NCI-H524 treated with DMSO at 0.1 percent for 48 hours (cell line): ENCODE measurements at places on chromosomes 1 and 21.

DNA sequence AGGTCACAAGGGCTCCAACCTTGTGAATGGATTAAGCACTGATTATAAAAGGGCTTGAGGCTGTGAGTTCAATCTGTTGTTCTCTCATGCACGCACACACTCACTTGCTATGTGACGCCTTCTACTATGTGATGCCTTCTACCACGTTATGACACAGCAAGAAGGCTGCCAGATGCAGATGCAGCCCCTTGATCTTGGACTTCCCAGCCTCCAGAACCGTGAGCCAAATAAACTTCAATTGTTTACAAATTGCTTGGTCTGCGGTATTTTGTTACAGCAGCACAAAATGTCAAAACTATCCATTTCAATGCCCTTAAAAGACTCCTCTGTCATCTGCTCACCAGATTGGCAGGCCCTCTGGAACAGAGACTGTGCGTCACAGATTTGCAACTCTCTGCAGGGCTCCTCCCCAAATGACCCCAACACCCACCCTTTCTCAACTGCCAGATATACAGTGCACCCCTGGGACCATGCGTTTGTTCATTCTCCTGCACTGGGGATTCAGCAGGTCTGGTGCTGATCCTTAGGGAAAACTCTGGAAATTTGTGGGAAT lies 47.8 kb upstream of the KANK4 start:
- no peak for DNase-seq

GRCh38 chr1:229119876-229120275 lies 151.0 kb upstream of the RAB4A start:
- DNase-seq, result no peak

- DNase-seq, result no peak
Observed at GRCh38 chr1:1542766-1543705, 2.6 kb upstream of the TMEM240 start.

DNA sequence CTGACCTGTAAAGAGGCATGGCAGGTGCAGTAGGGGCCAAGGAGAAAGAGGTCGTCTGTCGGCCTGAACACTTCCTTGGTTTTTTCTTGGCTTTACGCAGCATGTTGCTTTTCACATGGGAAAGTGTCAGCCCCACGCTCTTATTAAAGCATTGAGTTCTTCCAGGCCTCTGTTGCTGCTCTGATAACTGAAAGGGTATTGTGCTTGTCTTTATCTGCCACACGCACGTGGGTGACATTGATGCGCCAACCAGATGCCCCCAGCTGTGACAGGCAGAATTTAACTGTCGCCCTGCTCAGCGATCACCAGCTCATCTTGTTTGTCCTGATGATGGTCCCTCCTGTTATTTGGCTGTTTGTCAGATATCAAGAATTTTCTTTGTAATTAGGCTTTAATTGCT lies 76.5 kb downstream of the GALNT2 start:
- DNase-seq, result no peak
